Thyroid gland (tissue), 4 donors: ENCODE measurements at places on chromosomes 11 and 22. TPM values are rescaled to one million over a fixed set of nuclear protein-coding genes. Genes with fewer than 3 reads are reported as not detected.

DNA sequence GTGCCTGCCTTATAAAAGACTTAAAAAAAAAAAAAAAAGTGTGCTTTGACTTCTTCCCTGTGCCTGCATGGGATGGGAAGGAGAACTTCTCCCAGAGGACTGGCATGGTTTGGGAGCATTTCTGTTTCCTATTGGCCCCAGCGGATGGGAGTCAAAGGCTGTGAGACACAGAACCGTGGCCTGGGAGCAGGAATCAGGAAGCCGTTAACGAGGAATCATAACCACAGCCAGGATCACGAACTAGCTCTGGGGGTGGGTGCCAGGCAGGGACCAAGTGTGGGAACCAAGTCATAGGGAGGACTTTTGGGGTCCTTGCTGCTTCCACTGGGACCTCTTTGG lies 526 bp downstream of the C1QTNF6 start:
- peak overlapping the region; percentile 88 for H3K27ac ChIP-seq
- no peaks in the 10 kb centered on the region for H3K36me3 ChIP-seq
- DNase-seq, result no peak
- peak overlapping the region; percentile 8 for H3K4me3 ChIP-seq
- no peaks in the 10 kb centered on the region for H3K27me3 ChIP-seq
- peaks cover 34% of the 10 kb centered on the region for H3K4me1 ChIP-seq

GRCh38 chr11:116980136-116980793 lies 118.0 kb downstream of the SIK3 start:
- H3K4me3 ChIP-seq, result no peak overlapping the region
- no peak for DNase-seq
- H3K27ac ChIP-seq, result no peak overlapping the region
- H3K4me1 ChIP-seq, result peaks cover 41% of the 10 kb centered on the region

GRCh38 chr11:72812967-72813739 lies 1.1 kb upstream of the ATG16L2 start:
- H3K4me1 ChIP-seq, result peaks cover 24% of the 10 kb centered on the region
- H3K27me3 ChIP-seq, result no peaks in the 10 kb centered on the region
- peak; percentile 35 for DNase-seq
- peak overlapping the region; percentile 98 for H3K27ac ChIP-seq

DNA sequence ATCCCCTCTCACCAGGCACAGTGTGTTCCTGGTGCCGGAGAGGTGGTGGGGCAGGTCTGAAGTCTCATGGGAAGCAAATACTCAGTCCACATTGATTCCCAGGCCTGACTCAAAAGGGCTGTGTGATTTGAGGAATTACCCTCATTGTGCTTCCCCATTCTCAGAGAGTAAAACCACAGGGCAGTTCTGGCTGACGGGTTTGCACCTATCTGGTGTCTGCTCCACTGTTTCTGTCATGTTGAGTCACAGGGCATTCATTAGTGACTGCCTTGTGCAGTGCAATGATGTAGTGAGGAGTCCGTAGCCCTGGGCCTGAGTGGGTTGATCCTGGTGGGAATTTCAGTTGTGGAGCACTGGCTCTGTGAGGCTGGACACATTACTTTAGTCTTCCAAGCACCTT lies 85.2 kb upstream of the ARHGAP20 start:
- no peaks in the 10 kb centered on the region for H3K4me1 ChIP-seq
- H3K36me3 ChIP-seq, result no peaks in the 10 kb centered on the region
- H3K27me3 ChIP-seq, result no peaks in the 10 kb centered on the region
- no peak overlapping the region for H3K27ac ChIP-seq
- DNase-seq, result no peak

- no peak overlapping the region for H3K27ac ChIP-seq
- H3K27me3 ChIP-seq, result no peaks in the 10 kb centered on the region
- H3K4me3 ChIP-seq, result no peak overlapping the region
- no peaks in the 10 kb centered on the region for H3K4me1 ChIP-seq
These were observed 1022.8 kb downstream of the BRD1 start for GRCh38 chr22:48804811-48805301.

DNA sequence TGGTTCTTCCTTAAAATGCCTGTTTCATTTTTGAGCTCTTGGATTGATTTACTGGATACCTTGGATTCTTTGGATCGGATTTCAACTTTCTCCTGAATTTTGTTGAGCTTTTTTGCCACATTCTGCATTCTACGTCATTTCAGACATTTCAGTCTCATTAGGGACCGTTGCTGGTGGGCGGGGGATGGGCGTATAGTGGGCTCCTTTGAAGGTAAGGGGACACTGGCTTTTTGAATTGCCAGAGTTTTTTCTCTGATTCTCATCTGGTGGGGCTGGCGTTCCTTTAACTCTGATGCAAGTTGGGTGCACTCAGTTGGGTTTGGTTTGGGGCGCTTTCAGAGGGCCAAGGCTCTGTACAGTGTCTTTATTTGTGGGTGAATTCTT lies 216.5 kb downstream of the DYNC2H1 start:
- no peaks in the 10 kb centered on the region for H3K27me3 ChIP-seq
- H3K4me1 ChIP-seq, result peaks cover 5% of the 10 kb centered on the region
- no peak overlapping the region for H3K27ac ChIP-seq
- no peaks in the 10 kb centered on the region for H3K36me3 ChIP-seq

DNA sequence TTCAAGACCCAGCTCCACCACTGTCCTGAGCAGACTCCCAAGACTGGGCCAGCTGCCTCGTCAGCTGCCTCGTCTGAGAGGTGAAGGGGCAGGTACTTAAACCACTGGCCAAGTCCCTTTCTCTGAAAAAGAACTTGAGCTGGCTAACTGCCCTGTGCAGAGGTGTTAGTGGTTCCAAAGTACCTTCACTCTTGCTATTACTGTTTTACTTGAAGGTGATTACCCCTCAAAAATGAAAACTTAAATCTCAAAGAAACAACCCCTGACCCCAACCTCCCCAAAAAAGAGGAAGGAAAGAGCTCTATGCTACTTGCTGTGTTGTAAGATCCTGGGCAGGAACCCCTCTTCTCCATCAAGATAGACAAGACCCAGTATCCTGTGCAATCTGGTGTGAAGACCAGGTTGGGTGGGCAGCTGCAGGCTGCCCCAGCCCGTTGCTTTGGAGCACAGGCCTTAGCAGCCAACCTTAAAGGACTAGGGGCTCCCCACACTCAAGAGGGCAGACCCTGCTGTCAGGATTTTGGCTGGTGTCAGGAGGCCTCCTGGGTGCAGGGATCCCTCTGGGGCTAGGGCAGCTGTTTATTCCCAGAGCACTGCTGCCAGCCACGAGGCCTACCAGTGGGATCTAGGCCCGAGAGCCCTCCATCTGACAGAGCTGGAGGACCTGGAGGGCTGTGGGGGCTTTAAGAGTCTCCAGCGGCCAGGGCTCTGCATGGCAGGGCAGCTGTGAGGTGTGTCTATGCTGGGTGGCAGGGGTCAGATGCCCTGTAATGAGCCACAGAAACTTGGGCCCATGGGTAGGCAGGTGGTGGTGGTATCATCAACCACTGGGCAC lies 13.0 kb downstream of the GUCD1 start:
- no peaks in the 10 kb centered on the region for H3K27me3 ChIP-seq
- peaks cover 40% of the 10 kb centered on the region for H3K36me3 ChIP-seq
- H3K4me1 ChIP-seq, result peaks cover 10% of the 10 kb centered on the region
- H3K27ac ChIP-seq, result no peak overlapping the region
- peak; percentile 25 for DNase-seq
- H3K4me3 ChIP-seq, result no peak overlapping the region

GRCh38 chr11:119505861-119506260 lies 82.9 kb upstream of the THY1 start:
- no peaks in the 10 kb centered on the region for H3K36me3 ChIP-seq
- no peaks in the 10 kb centered on the region for H3K27me3 ChIP-seq
- H3K4me1 ChIP-seq, result no peaks in the 10 kb centered on the region
- DNase-seq, result no peak
- H3K27ac ChIP-seq, result no peak overlapping the region
- H3K4me3 ChIP-seq, result no peak overlapping the region

GRCh38 chr11:2148595-2148994 lies 9.4 kb upstream of the IGF2 start:
- H3K36me3 ChIP-seq, result no peaks in the 10 kb centered on the region
- H3K4me1 ChIP-seq, result no peaks in the 10 kb centered on the region
- DNase-seq, result no peak
- H3K27ac ChIP-seq, result no peak overlapping the region
- no peak overlapping the region for H3K4me3 ChIP-seq

DNA sequence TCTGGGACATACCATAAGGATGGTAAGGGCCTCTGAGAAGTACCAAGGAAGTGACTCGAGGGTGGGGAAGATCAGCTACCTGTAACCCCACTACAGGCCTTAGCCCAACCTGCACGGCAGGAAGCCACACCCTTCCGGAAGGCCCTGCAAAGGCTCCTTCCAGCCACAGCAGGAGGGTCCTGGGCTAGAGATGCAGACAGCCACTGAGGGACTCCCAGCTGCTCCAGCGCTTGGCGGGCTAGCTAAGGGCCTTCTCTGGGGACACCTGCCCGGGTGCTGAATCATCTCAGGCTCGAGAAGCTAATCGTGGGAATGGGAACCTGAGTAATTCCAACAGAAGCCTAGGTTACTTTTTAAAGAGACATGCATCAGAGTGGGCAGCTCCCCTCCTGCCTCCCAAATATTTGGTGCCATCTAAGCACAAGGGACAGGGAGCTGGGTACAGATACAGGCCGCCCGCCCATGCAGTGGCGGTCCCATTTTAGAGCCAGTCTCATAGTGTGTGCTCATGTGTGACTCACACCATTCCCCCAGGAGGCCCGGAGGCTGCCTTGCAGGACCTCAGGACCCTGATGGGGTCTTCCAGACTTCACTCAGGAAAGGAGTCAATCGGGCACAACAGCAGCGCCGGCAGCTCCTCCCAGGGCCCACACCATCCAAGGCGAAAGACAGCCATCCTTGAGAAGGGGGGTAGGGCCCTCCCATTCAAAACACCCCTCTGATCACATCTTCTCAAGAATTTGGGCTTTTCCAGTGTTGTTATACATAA lies 8.0 kb downstream of the MYH9 start:
- no peak for DNase-seq
- H3K4me3 ChIP-seq, result no peak overlapping the region
- H3K36me3 ChIP-seq, result no peaks in the 10 kb centered on the region
- H3K27me3 ChIP-seq, result no peaks in the 10 kb centered on the region
- H3K27ac ChIP-seq, result peak overlapping the region; percentile 23
- H3K4me1 ChIP-seq, result peaks cover 91% of the 10 kb centered on the region

GRCh38 chr11:17260020-17260419 lies 16.5 kb upstream of the NUCB2 start:
- H3K4me1 ChIP-seq, result no peaks in the 10 kb centered on the region
- H3K27me3 ChIP-seq, result no peaks in the 10 kb centered on the region
- H3K4me3 ChIP-seq, result no peak overlapping the region
- H3K27ac ChIP-seq, result no peak overlapping the region
- no peaks in the 10 kb centered on the region for H3K36me3 ChIP-seq

DNA sequence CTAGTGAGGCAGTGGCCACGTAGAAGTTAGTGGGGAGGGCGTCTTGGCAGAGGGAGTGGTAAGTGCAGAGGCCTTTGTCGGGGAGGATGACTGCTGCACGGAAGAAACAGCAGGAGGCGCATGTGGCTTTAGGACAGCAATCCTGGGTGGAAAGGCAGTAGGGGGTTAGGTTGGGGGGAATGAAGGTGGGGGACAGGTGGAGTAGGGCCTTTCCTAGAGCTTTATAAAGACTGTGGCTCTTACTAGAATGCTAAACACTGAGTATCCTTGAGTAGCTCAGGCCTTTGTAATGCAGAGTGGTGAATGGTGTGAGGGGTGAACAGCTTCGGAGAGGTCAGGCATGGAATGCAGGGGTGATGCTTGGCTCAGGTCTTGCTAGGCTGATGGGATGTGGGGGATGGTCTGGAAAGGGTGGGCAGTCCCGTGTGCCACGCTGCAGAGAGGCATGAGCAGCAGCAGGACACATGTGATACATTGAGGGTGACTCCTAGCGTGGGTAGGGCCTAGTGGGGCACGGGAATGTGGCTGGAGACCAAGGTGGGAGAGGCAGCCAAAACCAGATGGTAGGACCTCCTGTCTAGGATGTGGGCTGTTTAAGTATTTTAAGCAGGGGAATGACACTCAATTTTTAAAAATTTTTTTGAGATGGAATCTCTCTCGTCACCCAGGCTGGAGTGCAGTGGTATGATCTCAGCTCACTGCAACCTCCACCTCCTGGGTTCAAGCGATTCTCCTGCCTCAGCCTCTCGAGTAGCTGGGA lies 19.2 kb downstream of the AP2A2 start:
- H3K4me1 ChIP-seq, result peaks cover 14% of the 10 kb centered on the region
- H3K27me3 ChIP-seq, result no peaks in the 10 kb centered on the region
- H3K36me3 ChIP-seq, result no peaks in the 10 kb centered on the region

BTBD10 gene
- total RNA-seq, result 35.8 TPM

OR51F2 gene
- not detected for total RNA-seq

USP35 gene
- 14.8 TPM for total RNA-seq

CLTCL1 gene
- total RNA-seq, result 11.7 TPM

NELL1 gene
- total RNA-seq, result not detected
